ENCODE measurements at places on chromosomes 1 and 21.
A peak's percentile ranks its signal among the peaks of the same experiment; 100 is the strongest.

DNA sequence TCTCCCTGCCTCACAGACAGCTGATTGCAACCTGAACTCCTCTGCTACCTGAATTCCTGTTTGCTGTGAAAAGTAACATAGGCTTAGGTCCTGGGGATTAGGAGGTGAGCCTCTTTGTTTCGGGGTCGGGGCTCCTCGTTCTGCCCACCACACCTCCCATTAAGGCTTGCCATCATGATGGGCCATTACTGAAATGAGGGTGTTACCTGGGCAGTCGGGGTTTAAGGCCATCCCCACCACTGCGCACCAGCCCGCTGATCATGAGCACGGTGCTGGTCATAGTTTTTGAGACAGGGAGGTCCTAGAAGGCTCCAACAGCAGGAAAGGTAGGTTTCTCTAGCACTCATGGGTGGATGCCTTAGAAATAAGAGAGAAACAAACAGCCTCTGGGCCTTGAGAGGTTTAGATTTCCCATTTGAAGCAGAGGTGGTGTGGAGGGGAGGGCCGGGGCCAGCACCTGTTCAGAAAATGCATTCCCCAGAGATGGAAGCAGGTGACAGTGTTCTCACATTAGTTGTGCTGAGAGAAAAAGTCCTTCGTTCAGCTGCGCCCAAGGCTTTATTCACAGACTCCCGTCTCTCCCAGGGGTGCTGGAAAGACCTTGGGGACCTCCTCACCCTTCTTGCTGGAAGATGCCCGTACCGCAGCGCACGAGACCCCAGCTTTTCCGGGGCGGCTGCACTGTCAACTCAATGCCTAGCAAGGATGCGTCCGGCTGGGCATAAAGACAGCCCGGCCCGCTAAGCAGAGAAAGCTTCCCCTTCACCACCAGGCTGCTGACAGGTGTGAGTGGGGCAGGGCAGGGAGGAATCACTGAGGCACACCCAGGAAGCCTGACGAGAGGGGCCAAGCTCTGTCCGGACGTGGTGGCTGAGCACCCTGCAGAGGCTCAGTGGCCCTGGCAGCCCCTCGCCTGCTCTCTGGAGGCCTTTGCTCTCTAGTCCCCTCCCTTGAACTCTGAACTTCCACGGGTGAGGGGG lies 125.5 kb downstream of the PGBD5 start:
- DNase-seq = no peak

DNA sequence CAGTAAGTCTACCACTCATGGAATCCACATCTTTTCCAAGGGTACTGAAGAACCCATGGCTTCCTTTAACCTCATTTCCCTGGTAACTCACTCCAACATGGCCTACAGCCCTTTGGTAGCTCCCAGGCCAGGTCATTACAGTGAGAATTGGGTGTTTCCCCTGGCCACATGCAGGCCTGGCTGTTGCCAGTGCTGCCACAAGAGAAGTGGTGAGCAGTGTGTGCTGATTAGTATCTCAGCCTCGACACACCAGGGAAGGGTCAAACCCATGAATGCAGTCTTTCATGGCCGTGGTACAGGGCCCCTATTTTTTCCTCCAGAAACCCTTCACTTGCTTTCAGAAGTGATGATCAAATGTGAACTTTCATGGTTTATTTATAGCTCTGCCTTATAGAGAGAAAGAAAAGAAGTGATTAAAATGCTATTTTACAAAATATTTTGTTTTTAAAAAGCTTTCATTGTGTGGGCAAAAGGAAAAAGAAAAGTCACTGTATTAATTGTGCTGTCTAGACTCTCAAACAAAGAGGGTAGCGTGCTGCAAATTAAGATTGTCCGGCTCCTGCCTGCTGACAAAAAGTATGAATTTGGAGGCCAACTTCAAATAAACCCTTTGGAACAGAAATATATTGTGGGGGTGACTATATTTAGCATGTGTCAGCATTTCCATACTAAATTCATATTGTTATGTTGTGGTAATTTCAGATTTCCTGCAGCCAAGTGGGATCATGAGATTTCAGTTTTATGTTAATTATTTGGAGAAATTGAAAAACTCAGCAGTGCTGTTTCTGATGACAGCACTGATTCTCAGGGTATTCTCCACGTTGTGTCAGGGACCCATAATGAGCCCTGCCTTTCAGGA lies 62.0 kb upstream of the HOOK1 start:
- no peak for DNase-seq

DNA sequence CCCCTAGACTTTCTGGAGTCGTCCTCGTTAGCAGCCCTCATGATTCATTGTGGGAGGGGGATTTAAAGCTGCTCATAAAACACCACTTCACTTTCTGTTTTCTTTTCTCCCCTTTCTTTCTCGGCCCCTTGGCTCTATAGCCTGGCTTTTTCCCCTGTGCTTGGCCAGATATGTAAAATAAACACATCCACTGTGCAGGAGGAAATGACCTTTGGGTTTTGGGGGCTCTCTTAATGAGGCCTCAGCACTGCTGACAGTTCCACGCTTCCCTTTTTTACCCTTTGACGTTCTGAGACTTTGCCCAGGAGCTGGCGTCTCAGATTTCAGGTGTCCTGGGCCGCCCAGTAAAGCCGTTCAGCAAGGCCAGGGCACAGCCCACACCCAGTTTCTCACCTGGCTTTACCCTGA lies 65.7 kb downstream of the RUNX3 start:
- no peak for DNase-seq

- no peak for DNase-seq
These were observed 1.5 kb upstream of the VANGL2 start for GRCh38 chr1:160398823-160399222.

DNA sequence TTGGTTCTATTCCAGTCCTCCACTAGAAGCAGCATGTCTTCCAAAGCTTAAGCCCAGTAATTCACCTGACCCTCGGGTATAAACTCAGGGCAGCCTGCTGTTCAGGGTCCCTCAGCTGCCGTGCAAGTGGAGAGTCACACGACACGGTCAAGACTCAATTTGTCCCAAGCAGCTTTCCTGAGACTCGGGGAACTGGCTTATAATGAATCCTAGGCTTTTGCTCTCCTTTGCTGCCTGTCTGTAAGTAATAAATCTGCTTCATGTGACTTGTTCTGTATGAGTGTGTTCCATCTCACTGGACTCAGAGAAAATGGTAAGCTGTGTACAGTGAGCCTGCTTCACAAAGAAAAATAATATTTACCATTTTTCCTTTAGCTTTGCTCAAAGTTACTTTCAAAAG lies 119.8 kb downstream of the CYYR1 start:
- DNase-seq = no peak

DNA sequence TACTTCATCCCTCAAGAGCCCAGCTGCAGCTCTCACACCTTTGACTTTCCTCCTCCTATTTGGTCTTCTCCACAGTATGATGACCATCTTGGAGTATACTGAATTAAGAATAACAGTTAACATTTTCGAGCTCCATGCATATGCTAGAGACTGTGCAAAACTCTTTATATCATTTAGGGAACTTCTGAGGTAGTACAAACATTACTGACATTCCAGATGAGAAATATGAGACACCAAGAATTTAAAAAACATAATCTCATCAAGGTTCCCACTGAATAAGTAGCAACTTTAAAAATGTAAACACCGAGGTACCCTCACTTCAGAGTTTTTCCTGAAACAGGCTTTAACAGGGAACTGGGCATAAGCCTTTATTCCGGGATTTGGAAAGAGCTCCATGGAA lies 22.7 kb downstream of the FMO3 start:
- no peak for DNase-seq

DNA sequence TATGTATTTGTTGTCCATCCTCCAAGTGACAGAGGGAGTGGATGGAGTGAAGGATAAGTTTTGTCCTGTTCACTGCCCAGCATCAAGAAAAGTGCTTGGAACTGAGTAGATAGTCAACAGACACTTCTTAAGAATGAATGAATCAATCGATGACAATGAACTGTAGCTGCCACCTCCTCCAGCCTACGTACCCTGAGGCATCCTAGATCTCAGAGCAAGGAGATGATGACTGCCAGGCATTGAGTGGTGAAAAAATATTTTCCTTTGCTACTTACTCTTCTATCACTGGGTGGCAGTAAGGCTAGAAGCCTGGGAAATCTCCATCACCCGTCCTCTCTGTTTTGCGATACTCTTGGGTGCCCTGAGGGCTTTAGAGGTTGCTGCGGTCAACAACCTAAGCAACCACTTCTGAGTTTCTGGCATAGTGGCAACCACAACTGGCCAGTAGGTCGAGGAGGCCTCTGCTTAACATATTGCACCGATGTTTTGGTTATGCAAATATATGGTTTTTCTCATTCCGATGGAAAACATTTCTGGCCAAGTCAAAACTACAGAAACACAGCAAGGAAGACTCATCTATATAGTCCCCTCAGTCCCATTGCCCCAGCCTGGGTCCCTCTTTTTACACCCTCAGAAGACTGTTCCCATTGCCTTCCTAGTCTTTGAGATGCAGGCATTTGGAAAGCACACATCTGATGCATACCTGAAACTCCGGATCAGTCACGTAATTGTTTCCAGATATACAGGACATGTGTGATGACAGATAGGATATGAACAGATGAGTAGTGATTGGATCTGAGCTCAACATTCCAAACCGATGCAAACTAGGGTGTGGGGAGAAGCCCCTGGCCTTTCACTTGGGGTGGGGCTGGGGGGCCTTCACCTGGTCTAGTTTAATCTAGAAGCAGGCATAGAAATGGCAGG lies 136.8 kb downstream of the RUNX1 start:
- DNase-seq = no peak

DNA sequence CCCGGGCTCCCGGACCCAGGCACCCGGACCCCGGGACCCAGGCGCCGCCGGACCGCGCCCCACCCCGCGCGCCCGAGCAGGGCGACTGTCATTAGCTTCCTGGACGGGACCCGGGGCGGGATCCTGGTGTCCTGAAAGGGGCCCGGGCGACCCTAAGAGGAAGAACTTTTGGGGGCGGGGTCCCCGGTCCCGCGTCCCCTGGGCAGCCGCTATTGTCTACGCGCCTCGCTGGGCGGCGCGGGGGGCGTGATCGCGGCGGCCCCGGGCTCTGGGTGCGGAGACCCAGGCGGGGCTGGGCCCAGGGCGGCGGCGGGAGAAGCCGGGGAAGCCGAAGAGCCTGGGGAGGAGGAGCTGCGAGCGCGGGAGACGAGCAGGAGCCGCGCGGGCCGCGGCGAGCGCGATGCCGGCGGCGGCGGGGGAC lies 465 bp downstream of the HUNK start:
- no peak for DNase-seq

- peak; percentile 73 for DNase-seq
These were observed at the start of gene ELOA for GRCh38 chr1:23743287-23744152. ELOA (plus strand) TSS chr1:23743471; CDS start chr1:23743504, 33 bp downstream.

DNA sequence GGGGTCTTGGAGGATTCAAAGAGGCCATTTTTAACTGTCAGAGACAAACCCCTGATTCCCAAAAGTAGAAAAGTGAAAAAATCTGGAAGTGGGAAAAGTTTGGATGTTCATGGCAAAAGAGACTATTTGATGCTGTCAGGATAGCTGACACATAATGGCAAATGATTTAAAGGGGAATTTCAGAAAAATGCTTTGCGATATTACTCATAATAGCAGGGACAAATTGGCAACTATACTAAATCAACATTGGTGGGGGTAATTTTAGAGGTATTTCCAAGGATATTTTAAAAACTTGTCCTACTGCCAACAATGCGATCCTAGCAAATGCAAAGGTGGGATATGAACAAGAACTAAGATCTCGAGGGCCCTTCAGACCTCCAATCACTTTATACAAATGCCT lies 5.3 kb upstream of the GSTM4 start:
- no peak for DNase-seq

DNA sequence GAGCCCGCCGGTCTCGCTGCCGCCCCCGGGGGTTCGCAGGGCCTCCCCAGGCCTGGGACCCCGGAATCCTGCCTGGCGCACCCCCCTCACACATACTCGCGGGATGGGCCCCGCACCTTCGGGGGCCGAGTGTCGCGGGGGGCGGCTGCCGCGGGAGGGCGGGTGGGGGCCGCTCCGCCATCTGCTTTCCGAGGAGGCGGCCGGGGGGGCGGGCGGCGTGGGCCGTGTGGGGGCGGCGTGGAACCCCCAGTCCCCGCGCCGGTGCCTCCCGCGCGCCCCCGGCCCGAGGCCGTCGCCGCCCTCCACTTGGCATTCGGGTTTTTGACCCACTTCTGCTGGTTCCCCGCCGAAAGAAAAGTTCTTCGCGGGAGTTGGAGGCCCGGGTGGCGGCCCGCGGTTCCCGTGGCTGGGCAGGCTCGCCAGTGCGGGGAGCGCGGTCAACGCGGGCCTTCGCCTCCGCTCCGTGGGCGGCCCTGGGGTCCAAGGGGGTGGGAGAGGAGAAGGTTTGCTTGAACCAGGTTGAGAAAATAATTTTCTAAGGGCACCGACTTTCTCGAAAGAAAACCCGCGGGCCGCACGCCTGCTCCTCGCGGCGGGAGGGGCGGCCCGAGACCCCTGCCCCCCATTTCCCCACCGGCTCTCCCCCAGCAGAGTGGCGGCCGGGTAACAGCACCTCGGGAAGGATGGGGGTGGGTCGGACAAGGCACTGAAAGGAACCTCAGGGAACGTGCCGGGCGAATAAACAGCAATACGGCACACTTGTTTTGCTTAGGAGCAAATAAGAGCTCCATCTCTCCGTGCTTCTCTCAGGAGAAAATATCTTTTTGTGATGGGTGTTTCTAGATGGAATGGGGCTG lies 1.6 kb downstream of the PHF13 start:
- DNase-seq = no peak

GRCh38 chr1:151024540-151025146 lies 11.7 kb upstream of the BNIPL start:
- peak; percentile 79 for DNase-seq

DNA sequence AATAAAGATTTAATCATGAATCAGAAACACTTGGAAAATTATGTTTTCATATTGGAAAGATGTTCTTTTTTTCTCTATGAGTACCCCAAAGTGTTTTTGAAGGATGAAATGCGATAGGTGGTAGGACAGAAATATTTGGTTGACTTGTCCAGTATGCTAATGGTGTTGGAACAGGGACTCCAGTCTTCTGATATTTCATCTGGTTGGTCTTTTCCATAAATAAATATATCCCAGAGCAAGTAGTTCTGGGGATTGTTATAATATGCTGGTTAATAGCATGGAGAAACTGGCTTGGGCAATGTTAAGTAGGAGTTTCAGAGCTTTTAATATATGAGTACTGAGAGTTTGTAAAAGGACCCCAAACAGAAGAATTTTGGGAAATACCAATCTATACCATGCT lies 8.7 kb downstream of the PGM1 start:
- DNase-seq = no peak

- no peak for DNase-seq
These were observed 127.1 kb upstream of the B3GALT2 start for GRCh38 chr1:193313354-193314140.

GRCh38 chr1:153794624-153795329 lies 19.6 kb downstream of the SLC27A3 start:
- no peak for DNase-seq

DNA sequence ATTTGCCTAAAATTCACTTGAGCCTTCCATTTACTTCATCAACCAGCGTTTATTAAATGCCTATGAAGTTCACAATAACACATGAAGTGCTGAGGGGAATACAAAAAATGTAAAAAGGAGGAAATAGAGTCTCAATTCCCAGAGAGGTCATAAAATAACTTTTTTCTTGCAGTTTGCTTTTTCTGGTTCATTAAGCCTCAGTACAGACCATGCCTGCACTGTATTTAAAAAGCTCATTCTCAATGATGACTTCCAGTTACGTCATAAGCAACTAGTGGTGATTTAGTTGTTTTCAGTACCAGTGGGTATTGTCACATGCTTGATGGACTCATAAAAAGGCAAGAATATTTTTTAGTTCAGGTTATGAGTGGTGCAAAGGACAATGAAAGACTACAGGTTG lies 160.1 kb upstream of the UBE2U start:
- DNase-seq = no peak

- DNase-seq = no peak
These were observed 653.8 kb downstream of the AJAP1 start for GRCh38 chr1:5308249-5308648.

- no peak for DNase-seq
These were observed 63.4 kb upstream of the TARBP1 start for GRCh38 chr1:234542211-234542850.
